Peyer's patch (tissue), 4 donors: ENCODE measurements at places on chromosomes 4 and X. TPM values are rescaled to one million over a fixed set of nuclear protein-coding genes. Genes with fewer than 3 reads are reported as not detected.

Gene BMPR1B
- not detected for total RNA-seq

Gene ABLIM2
- 24.2 TPM for total RNA-seq

Gene GRID2
- total RNA-seq: not detected

Gene CFAP299
- not detected for total RNA-seq

Gene C4orf36
- not detected for total RNA-seq

Gene OPN1MW3
- total RNA-seq: not detected

Gene PPP4R3C
- total RNA-seq: not detected

Gene FGF5
- total RNA-seq: not detected

Gene IL1RAPL1
- not detected for total RNA-seq

Gene PCDH11X
- not detected for total RNA-seq

Gene REELD1
- total RNA-seq: 1.7 TPM

Gene PWWP3B
- 0.35 TPM for total RNA-seq

Gene CXCL6
- total RNA-seq: not detected

Gene TRPC3
- not detected for total RNA-seq

- no peak for DNase-seq
Observed at GRCh38 chrX:53563324-53563723, 123.2 kb downstream of the HUWE1 start.

GRCh38 chr4:145808021-145808650 is 128.2 kb downstream of the C4orf51 start:
- peak; percentile 50 for DNase-seq

GRCh38 chrX:140510895-140511295 is 6.0 kb upstream of the SOX3 start:
- DNase-seq: no peak

DNA sequence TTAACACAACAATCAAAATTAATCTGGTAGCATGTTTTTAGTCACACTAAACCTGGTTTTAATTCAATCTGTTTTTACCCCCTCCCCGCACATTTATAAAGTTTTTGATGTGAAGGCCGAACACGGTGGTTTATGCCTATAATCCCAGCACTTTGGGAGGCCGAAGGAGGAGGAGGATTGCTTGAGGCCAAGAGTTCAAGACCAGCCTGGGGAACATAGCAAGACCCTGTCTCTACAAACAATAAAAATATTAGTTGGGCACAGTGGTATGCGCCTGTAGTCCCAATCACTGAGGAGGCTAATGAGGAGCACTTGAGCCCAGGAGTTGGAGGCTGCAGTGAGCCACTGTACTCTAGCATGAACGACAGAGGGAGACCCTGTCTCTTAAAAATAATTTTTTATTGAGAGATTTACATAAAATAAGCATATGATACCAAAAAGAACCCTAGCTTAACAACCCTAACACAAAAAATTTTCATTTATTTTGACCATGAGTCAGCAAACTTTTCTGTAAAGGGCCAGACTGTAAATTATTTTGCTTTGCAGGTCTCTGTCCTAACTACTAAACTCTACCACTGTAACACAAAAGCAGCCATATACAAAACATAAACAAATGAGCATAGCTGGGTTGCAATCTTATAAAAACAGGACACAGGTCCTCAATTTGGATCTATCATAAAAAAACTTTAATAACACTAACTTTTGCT is 21.5 kb downstream of the HNRNPD start:
- no peak for DNase-seq

DNA sequence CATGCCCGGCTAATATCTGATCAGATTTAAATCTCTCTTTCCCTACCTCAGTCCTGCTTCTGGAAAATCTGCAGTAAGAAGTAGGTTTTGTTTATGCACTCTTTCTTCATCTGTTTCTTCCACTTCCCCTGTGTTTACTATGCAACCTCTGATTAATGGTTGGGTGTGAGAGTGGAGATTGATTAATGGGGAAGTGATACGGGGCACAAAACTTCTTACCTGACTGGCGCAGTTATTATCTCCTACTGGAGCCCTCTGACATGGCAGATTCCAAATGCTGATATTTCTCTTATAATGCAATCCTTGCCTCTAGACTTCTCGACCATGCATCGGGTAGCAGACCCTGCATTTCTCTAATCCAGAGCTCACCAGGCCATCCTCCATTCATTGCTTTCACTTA is 60.2 kb upstream of the HPGD start:
- DNase-seq: no peak

DNA sequence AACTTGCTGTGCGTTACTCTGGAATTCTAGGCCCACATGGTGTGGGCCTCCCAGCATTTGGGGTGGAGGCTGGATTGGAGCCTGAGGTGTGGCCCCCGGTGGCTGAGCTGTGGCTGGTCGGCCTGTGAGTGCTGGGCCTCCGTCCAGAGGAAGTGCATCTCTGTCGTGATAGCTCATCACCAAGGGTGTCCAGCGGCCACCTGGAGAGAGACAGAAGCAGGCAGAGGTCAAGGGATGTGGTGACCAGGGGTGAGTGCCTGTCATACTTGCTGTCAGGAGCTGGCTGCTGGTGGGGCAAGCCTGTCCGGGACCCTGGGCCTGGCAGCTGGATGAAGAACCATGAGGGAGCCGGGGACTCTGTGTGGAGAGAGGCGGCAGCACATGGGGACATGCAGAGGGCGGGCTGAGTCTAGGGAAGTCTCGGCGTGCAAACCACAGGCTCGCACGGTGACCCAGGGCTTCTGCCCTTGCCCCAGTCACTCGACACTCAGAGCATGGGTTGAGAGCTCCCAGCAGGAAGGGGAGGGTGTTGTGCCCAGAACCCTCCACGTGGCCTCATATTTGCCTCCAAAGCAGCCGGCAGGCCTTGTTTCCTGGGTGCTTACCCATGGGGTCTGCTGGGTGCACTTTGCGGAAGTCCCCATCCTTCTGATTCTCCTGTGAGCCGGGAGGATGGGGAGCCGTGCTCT is 6.2 kb downstream of the SORCS2 start:
- peak; percentile 38 for DNase-seq

DNA sequence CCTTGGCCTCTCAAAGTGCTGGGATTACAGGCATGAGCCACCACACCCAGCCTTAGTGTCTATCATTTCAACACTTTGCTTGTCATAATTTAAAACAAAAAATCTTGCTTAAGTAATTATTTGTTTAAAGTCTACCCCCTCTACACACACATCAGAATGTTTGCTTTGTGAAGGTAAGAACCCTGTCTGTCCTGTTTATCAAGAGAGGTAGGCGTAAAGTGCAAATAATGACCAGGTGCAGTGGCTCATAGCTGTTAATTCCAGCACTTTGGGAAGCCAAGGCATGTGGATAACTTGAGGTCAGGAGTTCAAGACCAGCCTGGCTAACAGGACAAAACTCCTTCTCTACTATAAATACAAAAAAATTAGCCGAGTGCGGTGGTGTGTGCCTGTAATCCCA is 326.7 kb upstream of the CLNK start:
- no peak for DNase-seq

DNA sequence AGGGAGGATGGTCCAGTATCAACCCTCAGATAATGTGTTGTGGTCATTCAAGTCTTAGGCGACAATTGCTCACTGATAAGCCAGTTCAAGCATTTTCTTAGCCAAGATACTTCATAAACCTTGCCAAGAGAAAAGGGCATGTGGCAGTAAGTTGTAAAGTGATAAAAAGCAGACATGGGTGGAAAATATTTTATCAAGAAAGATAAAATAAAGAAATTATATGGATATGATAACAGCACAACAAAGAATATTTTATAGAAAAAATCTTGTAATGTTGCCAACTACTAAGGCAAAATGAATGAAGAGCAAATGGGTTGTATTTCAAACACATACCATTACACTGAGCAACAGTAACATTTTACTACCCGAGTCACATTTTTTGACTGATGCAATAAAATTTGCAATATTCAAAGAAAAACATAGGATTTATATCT is 217.4 kb upstream of the PITX2 start:
- DNase-seq: no peak

DNA sequence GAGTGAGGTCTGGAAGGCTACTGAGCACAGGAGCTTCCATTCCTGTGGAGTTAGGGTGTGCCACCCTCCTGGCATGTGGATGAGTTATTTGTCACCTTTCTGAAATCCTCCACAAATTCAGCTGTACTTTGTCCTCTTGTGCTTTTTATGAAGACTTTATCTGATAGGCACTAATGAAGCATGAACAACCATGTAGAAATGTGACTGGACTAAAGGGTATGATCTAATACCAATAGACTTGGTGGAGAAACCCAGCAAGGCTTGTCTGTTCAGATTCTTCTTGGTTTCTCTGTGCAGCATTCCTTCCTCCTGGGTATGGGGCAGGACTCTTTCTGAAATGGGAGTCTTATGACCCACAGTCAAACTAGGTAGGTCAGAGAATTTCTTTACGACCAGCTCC is 9.6 kb downstream of the NBDY start:
- no peak for DNase-seq

GRCh38 chr4:100591161-100591876 is 73.5 kb upstream of the EMCN start:
- DNase-seq: no peak

DNA sequence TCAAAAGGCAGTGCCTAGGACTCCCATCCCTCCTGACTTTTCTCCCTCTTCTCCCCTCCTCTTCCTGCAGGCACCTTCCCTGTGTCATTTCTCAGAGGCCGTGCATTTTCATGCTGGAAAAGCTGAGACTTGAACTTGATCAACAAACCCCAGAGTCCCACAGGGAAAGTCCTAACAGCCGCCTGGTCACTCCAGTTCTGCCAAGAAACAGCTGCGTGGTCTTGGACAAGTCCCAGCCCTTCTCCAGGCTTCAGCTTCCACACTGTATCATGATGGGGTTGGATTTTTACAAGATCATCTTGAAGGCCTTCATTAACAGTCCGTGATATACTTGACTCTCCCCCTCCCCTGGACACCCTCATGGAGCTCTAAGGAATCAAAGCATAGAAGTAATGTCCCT is 366.0 kb downstream of the BCOR start:
- no peak for DNase-seq

- DNase-seq: no peak
Observed at GRCh38 chr4:40672528-40673522, 43.2 kb upstream of the RBM47 start.

GRCh38 chr4:81538716-81539427 is 67.2 kb upstream of the RASGEF1B start:
- no peak for DNase-seq

DNA sequence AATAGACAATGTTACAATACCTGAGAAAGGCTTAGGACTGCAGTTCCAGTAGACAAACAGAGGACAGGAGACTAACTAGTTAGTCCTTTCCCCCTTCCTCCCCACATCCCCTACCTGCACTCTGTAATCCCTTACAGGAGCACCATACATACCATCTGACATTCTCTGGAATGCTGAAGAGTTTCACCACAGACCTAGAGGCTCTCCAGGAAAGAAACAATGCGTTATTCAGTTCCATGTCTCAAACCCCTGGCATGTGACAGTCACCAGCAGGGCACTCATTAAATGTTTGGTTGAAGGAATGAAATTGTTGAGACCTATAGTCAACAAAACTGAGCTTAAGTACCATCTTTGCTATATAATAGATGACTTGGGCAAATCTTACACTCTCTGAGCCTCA is 100.2 kb upstream of the USP38 start:
- DNase-seq: no peak

- DNase-seq: no peak
Observed at GRCh38 chr4:1415681-1415981, 9.4 kb upstream of the NKX1-1 start.

- DNase-seq: no peak
Observed at GRCh38 chrX:9286234-9286633, 178.6 kb upstream of the TBL1X start.

DNA sequence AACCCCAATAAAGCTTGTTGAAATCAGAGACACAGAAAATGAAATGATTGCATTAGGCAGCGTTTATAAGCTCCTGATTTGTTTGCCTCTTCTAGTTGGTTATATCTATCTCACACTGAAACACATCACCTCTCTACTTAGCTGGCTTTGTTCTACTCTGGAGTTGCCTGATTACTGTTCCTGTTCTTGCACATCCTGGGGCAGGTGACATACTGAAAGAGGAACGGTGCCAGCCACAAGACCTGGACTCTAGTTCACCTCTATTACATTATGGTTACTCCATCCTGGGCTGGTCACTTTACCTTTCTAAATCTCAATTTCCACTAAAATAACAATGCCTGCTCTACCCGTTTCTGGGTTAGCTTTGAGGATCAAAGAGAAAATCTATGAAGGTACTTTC is 47.9 kb downstream of the TRIM2 start:
- no peak for DNase-seq

DNA sequence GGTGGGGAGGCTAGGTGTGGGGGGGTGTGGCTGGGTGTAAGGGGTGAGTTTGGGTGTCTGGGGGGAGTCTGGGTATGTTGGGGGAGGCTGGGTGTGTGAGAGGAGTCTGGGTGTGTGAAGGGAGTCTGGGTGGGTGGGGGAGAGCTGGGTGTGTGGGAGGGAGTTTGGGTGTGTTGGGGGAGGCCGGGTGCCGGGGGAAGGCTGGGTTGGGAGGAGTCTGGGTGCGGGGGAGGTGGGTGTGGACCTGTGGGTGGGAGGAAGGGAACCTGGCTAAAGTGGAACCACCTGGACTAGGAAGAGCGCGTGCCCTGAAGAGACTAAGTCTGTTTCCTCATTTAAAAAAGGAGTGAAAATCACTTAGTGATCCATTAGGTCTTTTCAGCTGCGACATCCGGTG is 18.3 kb downstream of the SPON2 start:
- DNase-seq: no peak

DNA sequence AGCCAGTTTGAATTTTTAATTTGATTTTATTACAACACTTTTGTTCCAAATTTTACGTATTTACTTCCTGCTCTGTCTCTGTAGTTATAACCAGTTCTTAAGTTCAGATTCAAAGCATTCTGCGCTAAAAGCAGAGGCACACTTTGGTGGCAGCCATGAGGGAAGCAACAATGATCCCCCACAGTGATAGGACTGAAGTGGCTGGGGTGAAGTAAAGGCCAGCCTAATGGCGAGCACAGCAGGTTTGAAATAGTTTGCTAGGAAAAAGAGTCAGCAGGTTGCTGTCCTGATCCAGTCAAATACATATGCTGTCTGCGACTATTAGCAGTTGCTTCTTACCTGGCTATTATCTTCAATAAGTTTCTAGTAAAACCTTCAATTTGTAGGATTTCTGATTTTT is 176.3 kb downstream of the RPA4 start:
- no peak for DNase-seq

- DNase-seq: no peak
Observed at GRCh38 chrX:116417214-116417613, 19.2 kb upstream of the SLC6A14 start.

DNA sequence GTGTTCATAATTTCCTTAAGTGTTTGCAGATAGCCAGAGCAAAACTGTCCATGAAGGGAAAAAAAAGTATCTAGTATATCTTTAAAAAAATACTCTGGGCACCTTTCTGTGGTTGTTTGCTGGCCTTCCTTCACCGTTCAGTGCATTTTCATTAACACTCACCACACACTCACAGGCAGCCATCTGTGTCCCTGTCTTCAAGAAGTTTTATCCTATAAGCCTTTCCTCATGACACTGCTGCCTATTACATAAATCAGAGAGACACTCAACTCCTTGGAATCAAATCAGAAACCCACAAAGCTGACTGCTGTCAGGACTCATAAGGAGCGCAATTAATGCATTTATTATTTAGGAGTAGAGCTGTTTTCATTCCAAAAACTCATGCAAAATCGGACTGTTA is 1720.2 kb downstream of the PCDH7 start:
- DNase-seq: no peak
